ENCODE measurements at places on chromosomes 6 and 20. TPM values are rescaled to one million over a fixed set of nuclear protein-coding genes. Genes with fewer than 3 reads are reported as not detected.

GRCh38 chr6:1066449-1067090 lies 245.3 kb upstream of the FOXQ1 start:
- H3K4me3 ChIP-seq = no peak overlapping the region
- H3K4me1 ChIP-seq = no peaks in the 10 kb centered on the region
- no peak for DNase-seq

- H3K36me3 ChIP-seq = no peaks in the 10 kb centered on the region
- DNase-seq = no peak
- H3K27me3 ChIP-seq = no peaks in the 10 kb centered on the region
- H3K4me1 ChIP-seq = no peaks in the 10 kb centered on the region
- H3K4me3 ChIP-seq = no peak overlapping the region
These were observed 33.6 kb downstream of the APCDD1L start for GRCh38 chr20:58481481-58482021.

DNA sequence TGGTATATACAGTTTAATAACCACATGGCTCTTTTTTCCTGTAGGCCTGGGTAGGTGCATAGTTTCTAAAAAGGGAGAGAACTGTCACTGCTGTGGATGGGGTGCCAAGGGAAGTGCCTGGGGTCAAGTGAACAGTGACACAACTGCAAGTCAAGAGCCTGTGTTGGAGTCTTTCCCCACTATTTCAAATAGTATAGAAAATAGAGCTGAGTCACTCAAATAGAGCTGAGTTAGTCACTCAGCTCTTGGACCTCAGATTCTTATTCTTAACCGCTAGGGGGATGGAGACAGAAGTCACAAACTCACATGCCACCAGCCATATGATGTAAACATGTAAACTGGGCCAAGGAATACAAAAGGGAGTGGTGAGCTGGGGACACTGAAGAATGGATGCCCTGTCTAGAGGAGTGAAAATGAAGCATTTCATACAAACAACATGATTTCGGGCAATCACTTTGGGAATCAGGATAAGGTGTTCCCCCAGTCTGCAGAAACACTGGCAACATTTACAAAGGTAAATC lies 2.1 kb downstream of the NQO2 start:
- no peak for DNase-seq
- H3K27ac ChIP-seq = peak overlapping the region; percentile 21
- no peaks in the 10 kb centered on the region for H3K36me3 ChIP-seq
- H3K27me3 ChIP-seq = no peaks in the 10 kb centered on the region
- no peaks in the 10 kb centered on the region for H3K4me1 ChIP-seq

- H3K4me1 ChIP-seq = no peaks in the 10 kb centered on the region
- no peak overlapping the region for H3K27ac ChIP-seq
- no peak overlapping the region for H3K4me3 ChIP-seq
- DNase-seq = no peak
These were observed 63.1 kb downstream of the ASCC3 start for GRCh38 chr6:100818066-100818465.

- no peak for DNase-seq
- no peaks in the 10 kb centered on the region for H3K27me3 ChIP-seq
- no peaks in the 10 kb centered on the region for H3K36me3 ChIP-seq
- no peak overlapping the region for H3K27ac ChIP-seq
- no peaks in the 10 kb centered on the region for H3K4me1 ChIP-seq
These were observed 62.1 kb upstream of the ADGRB3 start for GRCh38 chr6:68572975-68573374.

- H3K4me3 ChIP-seq = no peak overlapping the region
- H3K27ac ChIP-seq = no peak overlapping the region
- H3K36me3 ChIP-seq = no peaks in the 10 kb centered on the region
- no peaks in the 10 kb centered on the region for H3K27me3 ChIP-seq
- no peak for DNase-seq
These were observed 938.6 kb downstream of the C6orf118 start for GRCh38 chr6:164370773-164371172.

- no peaks in the 10 kb centered on the region for H3K36me3 ChIP-seq
- no peaks in the 10 kb centered on the region for H3K4me1 ChIP-seq
These were observed 46.4 kb upstream of the POU3F2 start for GRCh38 chr6:98787961-98788360.

DNA sequence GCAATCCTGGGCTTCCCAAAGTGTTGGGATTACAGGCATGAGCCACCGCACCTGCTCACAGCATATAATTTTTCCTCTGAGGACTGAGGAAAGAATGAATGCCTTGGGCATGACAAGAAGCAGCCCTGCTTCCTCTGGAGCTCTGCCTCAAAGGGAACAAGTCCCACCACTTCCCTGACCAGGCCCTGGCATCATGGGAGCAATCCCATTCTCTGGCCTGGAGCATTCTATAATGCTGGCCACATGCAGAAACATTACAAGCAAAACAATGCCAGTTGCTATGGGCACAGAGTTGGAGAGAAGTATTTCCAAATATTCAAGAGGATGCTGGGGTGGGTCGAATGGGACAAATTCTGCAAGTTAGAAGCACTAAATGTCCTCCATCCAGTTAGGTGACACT lies 41.5 kb upstream of the ARMH2 start:
- peaks cover 22% of the 10 kb centered on the region for H3K4me1 ChIP-seq
- no peaks in the 10 kb centered on the region for H3K27me3 ChIP-seq
- H3K36me3 ChIP-seq = no peaks in the 10 kb centered on the region

DNA sequence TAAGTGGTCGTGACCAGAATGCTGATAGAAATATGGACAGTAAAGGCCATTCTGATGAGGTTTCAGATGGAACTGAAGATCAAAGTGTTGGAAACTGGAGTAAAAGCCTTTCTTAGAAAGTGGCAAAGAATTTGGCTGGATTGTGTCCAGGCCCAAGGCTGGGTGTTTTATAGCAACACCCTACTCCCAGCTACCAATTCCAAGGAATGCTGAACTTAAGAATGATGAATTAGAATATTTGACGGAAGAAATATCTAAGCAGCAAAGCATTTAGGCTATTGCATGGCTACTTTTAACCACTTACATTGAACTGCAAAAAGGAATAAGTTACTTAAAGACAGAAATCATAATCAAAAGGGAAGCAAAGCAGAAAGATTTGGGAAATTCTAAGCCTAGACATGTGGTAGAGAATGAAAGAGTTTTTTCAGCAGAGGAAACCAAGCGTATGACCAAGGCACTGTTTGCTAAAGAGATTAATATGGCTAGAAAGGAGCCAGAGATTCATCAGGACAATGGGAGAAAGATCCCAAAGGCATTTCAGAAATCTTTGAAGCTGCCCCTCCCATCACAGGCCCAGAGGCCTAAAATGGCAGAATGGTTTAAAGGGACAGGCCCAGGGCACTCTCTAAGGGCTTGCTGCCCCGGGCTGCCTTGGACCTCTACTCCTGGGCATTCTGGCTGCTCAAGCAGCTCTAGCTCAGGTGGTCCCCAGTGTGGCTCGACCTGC lies 25.8 kb downstream of the SDHAF4 start:
- no peak for DNase-seq
- no peaks in the 10 kb centered on the region for H3K4me1 ChIP-seq
- no peaks in the 10 kb centered on the region for H3K27me3 ChIP-seq
- H3K36me3 ChIP-seq = no peaks in the 10 kb centered on the region
- H3K27ac ChIP-seq = no peak overlapping the region
- no peak overlapping the region for H3K4me3 ChIP-seq

Gene CLVS2
- not detected for total RNA-seq

Gene BMP5
- 5.1 TPM for total RNA-seq

Gene ADTRP
- 0.48 TPM for total RNA-seq

Gene C20orf141
- total RNA-seq = not detected

Gene JAG1
- total RNA-seq = 49.0 TPM

Gene OR2J1
- total RNA-seq = not detected
